ENCODE measurements at places on chromosomes 1 and 21.

GRCh38 chr1:157775101-157775870 lies 1.6 kb downstream of the FCRL2 start:
- DNase-seq, result no peak

DNA sequence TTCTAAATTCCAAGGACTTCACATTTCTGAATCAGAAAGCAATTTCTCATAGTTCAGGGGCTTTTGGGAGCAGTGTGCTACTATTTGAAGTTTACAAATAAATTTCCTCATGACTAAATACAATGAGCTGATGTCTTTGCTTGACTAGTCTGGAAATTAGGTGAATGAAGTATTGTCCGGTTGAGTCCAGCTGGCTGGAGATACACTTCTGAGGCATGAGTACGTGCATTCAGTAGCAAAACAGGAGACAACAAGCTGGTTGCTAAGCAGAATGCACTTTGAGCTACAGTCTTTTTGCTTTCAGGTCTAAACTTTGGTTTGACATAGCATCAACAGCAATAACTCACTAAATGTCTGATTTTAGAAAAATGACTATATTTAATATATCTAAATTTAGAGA lies 27.1 kb downstream of the ZNHIT6 start:
- no peak for DNase-seq

DNA sequence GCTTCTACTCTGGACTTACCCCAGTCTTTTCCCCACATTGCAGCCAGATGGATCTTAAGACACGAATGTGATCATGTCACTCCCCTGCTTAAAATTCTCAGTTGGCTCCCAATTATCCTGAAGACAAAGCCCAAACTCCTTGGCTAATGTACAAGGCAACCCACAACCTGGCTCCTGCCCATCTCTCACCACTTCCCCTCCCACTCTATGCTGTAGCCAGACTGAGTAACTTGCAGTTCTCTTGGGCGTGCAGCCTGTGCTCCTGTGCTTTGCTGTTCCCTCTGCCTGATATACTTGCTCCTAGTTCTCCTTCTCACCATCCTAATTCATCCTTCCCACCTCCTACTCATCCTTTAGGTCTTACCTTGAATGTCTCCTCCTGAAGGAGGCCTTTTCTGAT lies 56.2 kb downstream of the LGR6 start:
- no peak for DNase-seq

GRCh38 chr1:35441926-35442579 lies 115.2 kb downstream of the KIAA0319L start:
- no peak for DNase-seq

- DNase-seq, result no peak
Observed at GRCh38 chr1:205936846-205937586, 6.2 kb downstream of the SLC26A9 start.

- no peak for DNase-seq
Observed at GRCh38 chr1:43832998-43833397, 100.6 kb upstream of the ARTN start.

GRCh38 chr1:56036479-56036878 lies 542.9 kb downstream of the PLPP3 start:
- DNase-seq, result no peak

GRCh38 chr1:41582351-41582750 lies 97.9 kb upstream of the EDN2 start:
- no peak for DNase-seq

GRCh38 chr1:85245456-85245855 lies 14.0 kb downstream of the C1orf52 start:
- DNase-seq, result no peak

DNA sequence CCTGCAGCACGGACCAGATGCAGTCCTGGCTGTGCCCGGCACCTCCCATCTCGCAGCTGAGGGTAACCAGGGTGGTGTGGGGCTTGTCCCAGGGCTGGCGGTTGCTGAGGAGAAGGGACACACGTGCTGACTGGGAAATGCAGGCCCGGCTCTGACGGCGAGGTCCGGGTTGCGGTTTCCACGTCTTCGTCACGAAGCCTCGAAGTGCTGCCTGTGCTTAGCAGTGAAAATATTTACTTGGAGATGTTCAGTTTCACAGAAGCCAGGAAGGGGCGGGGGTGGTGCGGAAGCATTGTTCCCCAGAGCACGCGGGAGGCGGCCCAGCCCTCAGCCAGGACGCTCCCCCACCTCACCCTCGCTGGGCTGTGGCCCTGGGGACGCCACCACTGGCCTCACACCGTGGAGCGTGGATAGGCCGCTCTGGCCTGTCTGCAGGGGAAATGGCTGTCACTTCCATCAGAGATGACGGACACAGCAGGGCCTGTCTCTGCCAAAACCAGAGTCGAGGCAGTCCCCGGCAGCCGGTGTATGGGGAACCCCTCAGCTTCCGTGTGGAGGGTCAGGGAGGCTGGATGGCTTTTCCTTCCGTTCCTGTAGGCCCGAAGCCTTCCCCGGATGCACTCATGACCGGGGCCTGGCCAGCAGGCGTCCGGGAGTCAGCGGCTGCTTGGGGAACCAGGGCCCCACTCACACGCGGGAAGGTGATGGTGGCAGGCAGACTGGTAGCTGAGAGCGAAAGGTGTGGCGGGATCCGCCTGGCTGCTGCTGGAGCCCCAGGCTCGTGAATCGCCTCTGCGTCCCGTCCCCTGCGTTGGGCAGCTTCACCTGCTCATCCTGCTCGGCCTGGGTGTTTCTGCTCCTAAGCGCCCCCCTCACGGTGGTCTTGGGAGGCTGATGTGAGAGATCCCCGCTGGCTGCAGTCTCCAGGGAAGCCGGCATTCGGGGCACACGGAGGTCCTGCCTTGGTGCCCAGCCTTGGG lies 14.7 kb upstream of the POFUT2 start:
- DNase-seq, result peak; percentile 87

DNA sequence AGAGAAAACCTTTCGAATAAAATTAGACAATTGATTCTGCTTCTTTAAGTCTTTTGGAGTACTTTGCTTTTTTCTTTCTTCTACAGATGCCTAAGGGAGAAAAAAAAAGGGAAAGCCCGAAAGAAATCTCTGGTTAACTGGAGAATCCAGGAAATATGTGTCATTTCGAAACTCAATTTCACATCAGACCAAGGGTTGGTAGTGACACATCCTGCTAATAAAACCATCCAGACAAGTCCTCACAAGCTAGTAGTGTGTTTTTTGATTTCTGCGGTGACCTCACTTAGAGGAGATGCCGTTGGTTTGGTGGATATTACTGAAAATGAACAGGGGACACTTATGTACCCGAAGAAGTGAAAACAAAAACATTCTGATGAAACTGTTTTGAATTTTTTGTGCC lies 726.5 kb upstream of the ADAMTS5 start:
- no peak for DNase-seq

Measured in sciatic nerve (tissue), 2 donors.